ENCODE measurements at places on chromosomes 3 and 15.

DNA sequence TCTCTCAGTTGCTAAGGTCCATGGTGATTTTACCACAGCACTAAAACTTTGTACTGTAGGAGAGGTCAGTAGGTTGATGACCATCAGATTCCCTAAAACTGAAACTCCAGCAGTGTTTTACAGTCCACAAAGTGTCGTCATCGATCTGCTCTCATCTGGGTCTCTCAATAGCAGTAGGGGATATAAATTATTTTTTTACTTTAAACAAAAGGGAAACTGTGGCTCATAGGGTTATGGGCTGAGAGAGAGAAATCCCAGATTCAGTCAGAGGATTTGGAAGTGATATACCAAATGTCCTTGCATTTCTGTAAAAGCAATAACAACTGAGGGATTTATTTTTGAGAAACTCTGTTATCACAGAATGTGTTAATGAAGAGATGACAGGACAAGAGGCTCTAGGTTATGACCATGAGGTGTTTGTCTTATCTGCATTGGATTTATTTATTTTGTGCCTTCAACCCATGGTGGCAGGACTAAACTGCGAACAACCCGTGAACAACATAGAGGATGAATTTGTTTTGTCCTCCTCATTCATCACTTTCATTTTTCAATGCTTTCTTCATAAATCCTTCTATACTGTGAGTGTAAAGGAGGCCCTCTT, 869.7 kb downstream of the OTOL1 start:
- no peak for DNase-seq

- DNase-seq, result no peak
Measured at GRCh38 chr3:184466413-184466960, 86.6 kb downstream of the CHRD start.

GRCh38 chr15:40764629-40765103, 798 bp downstream of the GCHFR start:
- no peak for DNase-seq

GRCh38 chr3:127598841-127599570, 795 bp downstream of the MCM2 start:
- DNase-seq, result no peak

DNA sequence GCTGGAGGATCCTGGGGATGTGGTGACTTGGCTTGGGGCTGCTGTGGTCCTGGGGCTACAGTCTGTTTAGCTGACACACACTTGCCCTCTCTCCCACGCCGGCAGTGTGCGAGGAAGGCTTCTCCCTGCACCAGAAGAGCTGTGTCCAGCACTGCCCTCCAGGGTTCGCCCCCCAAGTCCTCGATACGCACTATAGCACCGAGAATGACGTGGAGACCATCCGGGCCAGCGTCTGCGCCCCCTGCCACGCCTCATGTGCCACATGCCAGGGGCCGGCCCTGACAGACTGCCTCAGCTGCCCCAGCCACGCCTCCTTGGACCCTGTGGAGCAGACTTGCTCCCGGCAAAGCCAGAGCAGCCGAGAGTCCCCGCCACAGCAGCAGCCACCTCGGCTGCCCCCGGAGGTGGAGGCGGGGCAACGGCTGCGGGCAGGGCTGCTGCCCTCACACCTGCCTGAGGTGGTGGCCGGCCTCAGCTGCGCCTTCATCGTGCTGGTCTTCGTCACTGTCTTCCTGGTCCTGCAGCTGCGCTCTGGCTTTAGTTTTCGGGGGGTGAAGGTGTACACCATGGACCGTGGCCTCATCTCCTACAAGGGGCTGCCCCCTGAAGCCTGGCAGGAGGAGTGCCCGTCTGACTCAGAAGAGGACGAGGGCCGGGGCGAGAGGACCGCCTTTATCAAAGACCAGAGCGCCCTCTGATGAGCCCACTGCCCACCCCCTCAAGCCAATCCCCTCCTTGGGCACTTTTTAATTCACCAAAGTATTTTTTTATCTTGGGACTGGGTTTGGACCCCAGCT, 2.9 kb upstream of the FES start:
- DNase-seq, result no peak

DNA sequence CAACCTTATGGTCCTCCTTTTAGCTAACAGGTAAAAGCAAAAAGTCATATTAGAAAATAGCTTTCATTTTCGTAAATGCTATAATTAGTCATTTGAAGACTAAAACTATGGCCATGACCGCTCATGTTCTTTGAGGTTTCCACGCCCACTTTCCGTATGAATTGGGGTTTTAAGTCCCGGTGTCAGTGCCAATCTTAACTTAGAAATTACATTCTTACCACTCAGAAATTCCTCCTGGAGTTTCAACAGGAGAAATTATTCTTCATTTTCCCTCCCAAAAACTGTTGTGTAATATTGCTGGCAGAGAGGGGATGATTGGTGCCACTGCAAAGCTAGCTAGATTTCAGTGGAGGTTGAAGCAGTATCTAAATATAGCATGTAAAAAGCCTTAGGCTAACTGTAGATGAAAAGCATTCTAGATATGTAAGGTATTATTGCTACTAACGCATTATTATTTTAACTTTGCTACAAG, 71.0 kb upstream of the MDFIC2 start:
- DNase-seq, result no peak

DNA sequence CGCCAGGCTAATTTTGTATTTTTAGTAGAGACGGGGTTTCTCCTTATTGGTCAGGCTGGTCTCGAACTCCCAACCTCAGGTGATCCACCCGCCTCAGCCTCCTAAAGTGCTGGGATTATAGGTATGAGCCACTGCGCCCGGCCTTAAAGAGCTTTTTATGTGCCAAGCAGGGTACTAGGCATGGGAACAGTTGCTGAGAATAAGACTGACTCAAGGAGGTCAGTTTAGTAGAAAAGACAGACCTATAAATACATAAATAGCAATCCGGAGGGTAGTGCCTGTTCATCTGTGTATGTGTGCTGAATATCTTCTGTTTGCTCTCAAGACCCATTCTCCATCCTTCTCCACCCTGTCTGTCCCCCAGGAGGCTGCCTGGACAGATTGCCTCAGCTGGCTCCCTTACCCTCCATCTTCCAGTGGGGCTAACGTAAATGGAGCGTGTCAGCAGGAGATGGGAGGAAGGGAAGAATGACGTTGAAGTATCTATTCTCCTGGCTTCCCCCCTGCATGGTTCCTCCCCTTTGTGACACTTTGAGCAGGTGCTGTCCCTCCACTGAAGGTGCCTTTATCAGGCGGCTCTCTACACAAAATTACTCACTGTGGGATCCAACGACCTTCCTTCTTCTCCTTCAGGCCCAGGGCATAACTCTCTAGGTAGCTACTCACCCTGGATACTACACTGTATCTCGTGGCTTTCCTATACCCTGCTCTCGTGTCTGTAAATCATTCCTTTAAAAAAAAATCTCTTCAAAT, 31.1 kb downstream of the FBXO40 start:
- no peak for DNase-seq

- no peak for DNase-seq
Measured at GRCh38 chr15:46961795-46962194, 755.5 kb upstream of the SEMA6D start.

All from NCI-H2081 treated with DMSO at 0.1 percent for 48 hours (cell line).